Activated T-cell treated with anti-CD3 and anti-CD28 coated beads, Interleukin-2, amount 50 U/mL, for 4 hours (primary cell): ENCODE measurements at places on chromosomes 1 and 21. TPM values are rescaled to one million over a fixed set of nuclear protein-coding genes. Genes with fewer than 3 reads are reported as not detected.

RCAN3 gene
- 47.4 TPM for total RNA-seq

C2CD4D gene
- 0.87 TPM for total RNA-seq

DNA sequence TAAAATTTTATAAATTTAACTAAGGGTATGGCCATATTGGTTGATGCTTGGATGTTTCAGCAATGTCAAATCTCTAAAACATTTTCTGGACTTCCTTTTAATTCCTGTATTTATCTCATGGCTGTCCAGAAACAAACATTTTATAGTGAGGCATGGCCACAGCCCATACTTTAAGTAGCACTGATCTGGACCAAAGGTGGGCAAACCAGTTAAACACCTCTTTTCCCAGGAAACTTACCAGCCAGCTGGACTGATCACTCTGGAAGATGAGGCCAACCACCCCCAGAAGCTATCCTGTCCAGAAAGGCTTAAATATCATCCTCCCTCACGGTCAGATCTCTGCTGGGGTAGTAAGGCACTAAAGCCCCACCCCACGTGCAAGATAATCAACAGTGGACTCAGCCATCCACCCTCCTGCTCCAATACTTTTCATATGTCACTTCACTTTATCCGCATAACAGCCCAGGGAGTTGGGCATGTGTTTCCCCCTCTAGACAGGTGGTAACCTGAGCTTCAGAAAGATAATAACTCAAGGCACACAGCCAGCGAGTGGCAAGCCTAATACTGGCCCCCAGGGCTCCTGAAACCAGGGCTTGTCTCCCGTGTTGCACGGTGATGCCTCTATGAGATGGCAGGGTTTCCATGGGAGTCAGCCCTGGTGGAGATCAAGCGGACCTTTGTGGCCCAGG is 120.5 kb upstream of the NGF start:
- no peak for DNase-seq

TIMM17A gene
- total RNA-seq: 160 TPM

KIAA0040 gene
- total RNA-seq: 17.0 TPM

GRCh38 chr1:195939844-195940243 is 668.4 kb downstream of the KCNT2 start:
- DNase-seq: no peak

CNR2 gene
- 0.05 TPM for total RNA-seq

DNA sequence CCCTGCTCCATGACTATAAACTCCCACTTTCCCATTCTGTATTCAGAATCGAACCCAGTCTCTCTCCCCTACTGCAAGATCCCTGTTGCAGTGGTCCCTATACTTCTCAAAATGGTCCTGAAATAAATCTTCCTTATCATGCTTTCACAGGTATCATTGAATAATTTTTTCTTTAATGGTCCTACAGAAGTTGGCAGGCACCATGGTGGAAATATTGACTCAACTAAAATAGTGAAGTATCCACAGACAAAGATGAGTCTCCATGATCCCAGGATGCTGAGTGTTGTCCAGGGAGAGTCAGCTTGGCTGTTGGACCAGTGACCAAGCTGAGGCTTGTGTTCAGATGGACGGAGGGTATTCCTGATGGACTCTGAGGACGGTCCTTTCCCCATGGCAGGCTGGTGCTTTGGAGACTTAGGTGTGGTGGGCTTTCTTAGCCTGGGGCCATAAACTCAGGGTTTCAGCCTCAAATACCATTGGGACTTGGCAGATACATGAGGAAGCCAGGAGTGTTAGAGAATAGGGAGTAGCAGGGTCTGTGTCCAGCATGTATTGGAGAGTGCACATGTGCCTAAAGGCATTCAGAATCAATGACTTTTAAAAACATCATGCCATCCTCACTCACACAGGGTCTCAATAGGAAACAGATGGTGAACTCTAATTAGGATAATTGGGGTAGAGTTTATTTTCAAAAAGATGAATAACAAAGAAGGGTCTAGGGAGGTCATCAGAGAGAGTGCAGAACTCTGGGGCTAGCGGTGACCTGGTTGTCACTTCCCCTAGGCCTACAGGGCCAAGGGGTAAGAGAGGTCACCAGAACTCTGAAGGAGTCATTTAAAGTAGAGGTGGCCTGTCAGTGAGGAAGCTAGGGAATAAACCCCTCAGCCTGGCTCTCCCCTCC is 19.8 kb downstream of the TINAGL1 start:
- DNase-seq: no peak

- DNase-seq: no peak
Observed at GRCh38 chr1:20462397-20462796, 23.6 kb downstream of the CAMK2N1 start.

DNA sequence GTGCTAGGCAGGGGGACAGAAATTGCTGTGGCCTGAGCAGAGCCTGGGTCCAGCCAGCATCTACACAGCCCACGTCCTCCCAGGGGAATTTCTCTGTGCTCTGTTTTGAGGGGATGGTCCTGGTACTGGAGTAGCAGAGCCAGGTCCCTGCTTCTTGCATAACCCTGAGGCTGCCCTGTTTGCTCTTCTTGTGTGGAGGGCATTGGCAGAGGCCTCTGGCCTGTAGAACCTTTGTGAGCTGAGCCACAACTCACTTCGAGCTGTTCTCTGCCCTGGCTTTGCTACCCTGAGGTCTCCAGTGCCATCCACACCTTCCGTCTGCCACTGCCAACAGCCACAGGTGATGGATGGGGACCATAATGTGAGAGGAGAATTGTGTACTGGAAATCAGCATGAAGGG is 101.9 kb downstream of the KCNJ15 start:
- DNase-seq: no peak
